Dorsolateral prefrontal cortex (tissue), 122 donors: ENCODE measurements at places on chromosomes 7 and 10. TPM values are rescaled to one million over a fixed set of nuclear protein-coding genes. Genes with fewer than 3 reads are reported as not detected.

Gene GDF2
- total RNA-seq, result not detected

Gene GPER1
- total RNA-seq, result 10.4 TPM

Gene SKIDA1
- 2.4 TPM for total RNA-seq

Gene CLRN3
- not detected for total RNA-seq

Gene ABCB8
- 76.1 TPM for total RNA-seq

Gene DRGX
- 1.8 TPM for total RNA-seq

Gene SH2D4B
- total RNA-seq, result 0.41 TPM
